ENCODE measurements at places on chromosomes 5 and 9. TPM values are rescaled to one million over a fixed set of nuclear protein-coding genes. Genes with fewer than 3 reads are reported as not detected.

The TRIM14 gene
- 21.5 TPM for total RNA-seq

The PCDHB10 gene
- total RNA-seq = 0.59 TPM

The C9orf50 gene
- 0.47 TPM for total RNA-seq

The HTR4 gene
- not detected for total RNA-seq

The DNAJB5 gene
- total RNA-seq = 8.3 TPM

The NOXA1 gene
- not detected for total RNA-seq

The PCDHB11 gene
- total RNA-seq = not detected

The MGAT1 gene
- total RNA-seq = 158 TPM

The SGCD gene
- total RNA-seq = not detected

The SLC6A19 gene
- total RNA-seq = not detected

The TERT gene
- total RNA-seq = not detected

The ZNG1C gene
- total RNA-seq = 13.1 TPM

The ZFP62 gene
- 6.7 TPM for total RNA-seq

The IFNA21 gene
- not detected for total RNA-seq

The GPR150 gene
- total RNA-seq = 1.9 TPM

The GRK6 gene
- 47.7 TPM for total RNA-seq

The CPLANE1 gene
- 8.5 TPM for total RNA-seq

The LCP2 gene
- 9.4 TPM for total RNA-seq

The FBXO38 gene
- total RNA-seq = 33.5 TPM

The FAM169A gene
- total RNA-seq = 1.5 TPM

The FAM151B gene
- 3.5 TPM for total RNA-seq

The SNCAIP gene
- 5.7 TPM for total RNA-seq

The LTC4S gene
- total RNA-seq = not detected

The ITGA2 gene
- total RNA-seq = 33.3 TPM

The SV2C gene
- total RNA-seq = not detected

The CDC20B gene
- not detected for total RNA-seq

The SURF6 gene
- 13.1 TPM for total RNA-seq

The FBXL7 gene
- 14.7 TPM for total RNA-seq

The TAF11L10 gene
- not detected for total RNA-seq

The SPATA24 gene
- total RNA-seq = 4.6 TPM

The SLC23A1 gene
- total RNA-seq = not detected

The UCK1 gene
- 25.4 TPM for total RNA-seq

The PCDHA11 gene
- under 0.01 TPM for total RNA-seq

The CKS2 gene
- 253 TPM for total RNA-seq

The PCDHB5 gene
- 0.47 TPM for total RNA-seq

The TARS1 gene
- total RNA-seq = 159 TPM

The CCDC192 gene
- total RNA-seq = not detected

The LHX3 gene
- total RNA-seq = not detected

The ENHO gene
- not detected for total RNA-seq

The PRRT1B gene
- not detected for total RNA-seq

The GFI1B gene
- not detected for total RNA-seq

The ESM1 gene
- 463 TPM for total RNA-seq

The PCA3 gene
- 0.13 TPM for total RNA-seq

The CHSY3 gene
- total RNA-seq = 1.2 TPM

All from mammary microvascular endothelial cell (primary cell).